ENCODE measurements at places on chromosomes 2 and 18.

DNA sequence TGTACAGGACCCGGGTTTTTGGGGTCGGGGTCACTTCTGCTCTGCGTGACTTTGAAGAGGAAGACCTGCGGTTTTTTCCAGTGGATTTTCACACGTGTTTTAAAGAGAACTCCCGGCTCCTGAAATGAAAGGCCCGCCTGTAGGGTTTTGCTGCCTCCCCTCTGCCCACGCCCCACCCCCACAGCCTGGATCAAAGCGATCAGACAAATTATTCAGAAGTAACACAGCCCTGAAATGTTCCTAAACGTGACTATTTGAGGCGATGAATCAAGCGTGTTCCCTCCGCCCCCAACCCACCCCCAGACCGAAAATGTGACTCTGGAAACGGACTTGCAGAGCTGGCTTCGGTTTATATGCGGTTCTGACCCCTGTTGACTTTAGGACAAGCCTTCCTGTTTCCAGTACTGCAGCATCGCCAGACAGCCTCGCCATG is 28.7 kb upstream of the SMIM21 start:
- DNase-seq, result peak; percentile 52

DNA sequence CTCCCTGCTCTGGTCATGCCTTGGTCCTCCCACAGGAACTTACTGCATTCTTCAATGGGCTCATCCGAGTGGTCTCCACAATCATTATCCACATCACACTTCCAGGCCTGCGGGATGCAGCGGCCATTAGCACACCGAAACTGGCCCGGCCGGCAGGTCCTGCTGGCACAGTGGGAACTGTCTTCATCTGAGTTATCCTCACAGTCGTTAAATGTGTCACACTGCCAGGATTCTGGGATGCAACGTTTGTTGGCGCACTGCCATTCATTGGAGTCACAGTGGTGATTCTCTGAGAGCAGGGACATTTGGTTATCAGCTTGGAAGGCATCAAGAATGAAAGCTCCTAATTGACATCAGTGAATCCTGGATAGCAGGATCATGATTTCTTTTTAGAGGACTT is 104.5 kb downstream of the DHRS9 start:
- no peak for DNase-seq

GRCh38 chr18:74063023-74063422 is 84.6 kb downstream of the FBXO15 start:
- DNase-seq, result no peak

DNA sequence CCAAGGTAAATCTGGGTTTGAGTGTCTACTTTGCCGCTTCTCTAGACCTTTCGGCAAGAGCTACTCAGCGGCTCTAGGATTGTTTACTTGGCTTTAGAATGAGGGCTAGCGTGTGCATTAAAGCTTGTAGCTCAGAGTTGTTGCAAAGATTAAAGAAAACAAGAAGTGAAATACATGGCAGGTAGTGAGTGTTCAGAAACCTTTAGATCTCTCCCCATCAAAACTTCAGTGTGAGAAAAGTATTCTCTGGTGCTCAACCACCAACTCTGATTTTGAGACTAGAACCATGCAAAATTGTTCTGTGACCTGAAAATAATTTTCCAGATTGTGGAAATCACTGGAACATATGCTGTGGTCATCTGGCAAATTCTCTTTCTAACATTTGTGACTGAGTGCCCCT is 512.0 kb downstream of the CMPK2 start:
- DNase-seq, result no peak

- DNase-seq, result no peak
Observed at GRCh38 chr2:83851066-83851465, 608.0 kb downstream of the SUCLG1 start.

DNA sequence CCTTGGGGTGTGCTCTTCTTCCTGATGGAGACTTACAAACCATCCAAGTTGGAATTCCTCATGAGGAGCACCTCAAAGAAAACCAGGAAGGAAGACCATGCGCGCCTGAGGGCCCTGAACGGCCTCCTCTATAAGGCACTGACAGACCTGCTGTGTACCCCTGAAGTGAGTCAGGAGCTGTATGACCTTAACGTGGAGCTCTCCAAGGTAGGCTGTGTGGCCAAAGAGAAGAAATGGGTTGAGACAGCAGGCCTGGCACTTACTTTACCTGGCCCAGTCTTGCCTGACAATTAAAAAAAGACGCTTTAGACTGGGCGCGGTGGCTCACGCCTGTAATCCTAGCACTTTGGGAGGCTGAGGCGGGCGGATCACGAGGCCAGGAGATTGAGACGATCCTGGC is 3.1 kb downstream of the RBFA start:
- DNase-seq, result no peak

GRCh38 chr2:80054346-80054675 is 250.2 kb downstream of the LRRTM1 start:
- no peak for DNase-seq

- DNase-seq, result no peak
Observed at GRCh38 chr18:6601241-6601640, 128.3 kb upstream of the ARHGAP28 start.

All from stimulated activated CD4-positive, alpha-beta T cell treated with anti-CD3 and anti-CD28 coated beads, Interleukin-12 subunit alpha, Interleukin-12 subunit beta, amount 100 ng/mL, for 4 hours (primary cell).